ENCODE measurements at places on chromosomes 16 and 17.

DNA sequence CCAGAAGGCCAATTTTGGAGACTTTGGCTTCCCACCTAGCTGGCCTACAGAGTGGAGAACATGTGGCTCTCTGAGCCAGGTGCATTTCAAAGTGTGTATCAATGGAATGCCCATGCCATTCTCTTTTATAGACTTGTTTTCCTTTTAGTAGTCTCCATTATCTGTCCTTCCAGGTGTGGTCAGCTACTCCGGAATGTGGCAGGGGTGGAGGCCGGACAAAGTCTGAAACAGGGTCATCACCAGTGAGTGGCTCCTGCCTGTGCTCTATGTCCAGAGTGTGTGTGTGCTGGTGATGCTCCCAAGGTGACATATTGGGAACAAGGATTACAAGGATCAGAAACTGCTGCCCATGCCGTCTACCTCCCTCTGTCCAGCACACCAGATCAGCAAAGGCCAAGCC is 3.8 kb upstream of the TMEM220 start:
- no peak for DNase-seq

DNA sequence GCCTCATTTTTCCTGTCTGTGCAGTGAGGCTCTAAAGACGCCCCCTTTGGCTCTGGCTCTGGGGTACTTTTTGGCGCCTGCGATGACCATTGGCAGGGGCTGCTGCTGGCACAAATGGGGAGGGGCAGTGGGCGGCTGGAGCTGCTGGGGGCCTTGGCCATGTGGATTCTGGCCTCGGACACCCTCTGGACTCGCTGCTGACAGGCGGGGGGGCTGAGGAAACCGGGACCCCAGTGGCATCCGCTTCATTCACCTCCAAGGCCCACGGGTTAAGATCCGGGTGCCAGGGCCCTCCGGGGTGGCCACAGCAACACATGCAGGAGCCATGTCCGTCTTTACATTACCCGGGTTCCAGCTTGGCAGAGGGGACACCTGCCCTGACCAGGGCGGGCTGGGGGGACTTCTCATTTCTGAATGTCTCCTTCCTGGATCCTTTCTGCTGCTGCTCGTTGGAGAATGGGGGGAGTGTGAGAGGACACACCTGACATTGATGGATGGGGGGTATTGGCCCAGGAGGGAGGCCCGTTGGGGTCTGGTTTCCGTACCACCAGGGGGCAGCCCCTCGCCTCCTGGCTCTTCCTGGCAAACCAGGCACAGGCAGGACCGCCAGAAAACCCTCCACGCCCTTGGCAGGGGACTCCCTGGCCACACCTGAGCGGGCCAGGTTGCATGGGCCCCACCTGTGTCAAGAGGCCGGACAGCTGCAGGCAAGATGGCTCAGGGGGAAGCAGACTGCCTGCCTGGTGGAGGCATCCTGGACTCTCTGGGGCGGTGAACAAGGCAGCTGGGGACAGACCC is 21.8 kb downstream of the GSE1 start:
- DNase-seq: no peak

GRCh38 chr17:32111141-32111771 is 31.0 kb upstream of the RHOT1 start:
- no peak for DNase-seq

GRCh38 chr16:16036359-16036792 is 87.0 kb downstream of the ABCC1 start:
- no peak for DNase-seq

DNA sequence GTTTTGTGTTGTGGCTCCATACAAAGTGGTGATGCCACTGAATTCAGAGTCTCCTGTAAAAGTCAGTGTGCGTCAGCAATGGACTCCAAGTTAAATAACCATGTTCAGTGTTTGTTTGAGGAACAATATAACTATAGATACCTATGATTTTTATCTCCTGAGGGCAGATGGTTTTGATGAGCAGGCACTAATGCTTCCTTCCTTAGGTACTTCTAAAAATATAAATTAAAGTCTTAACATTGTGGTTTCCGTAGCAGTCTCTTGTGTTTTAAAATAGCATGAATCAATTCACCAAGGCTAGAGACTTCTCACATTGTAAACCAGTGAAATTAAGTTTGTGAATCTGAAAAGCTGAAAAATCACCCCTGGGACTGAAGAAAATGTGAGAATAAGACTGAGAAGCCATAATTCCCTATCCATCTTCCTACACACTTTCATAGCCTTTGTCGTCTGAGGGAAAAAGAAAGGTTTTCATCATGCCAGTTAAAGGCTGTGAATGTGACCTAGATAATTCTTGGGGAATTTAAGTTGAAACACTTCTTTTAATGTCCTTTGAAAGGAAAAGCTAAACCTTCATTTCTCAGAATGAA is 1502.9 kb downstream of the CDH11 start:
- no peak for DNase-seq

GRCh38 chr16:6611535-6611934 is 721.1 kb upstream of the RBFOX1 start:
- no peak for DNase-seq

DNA sequence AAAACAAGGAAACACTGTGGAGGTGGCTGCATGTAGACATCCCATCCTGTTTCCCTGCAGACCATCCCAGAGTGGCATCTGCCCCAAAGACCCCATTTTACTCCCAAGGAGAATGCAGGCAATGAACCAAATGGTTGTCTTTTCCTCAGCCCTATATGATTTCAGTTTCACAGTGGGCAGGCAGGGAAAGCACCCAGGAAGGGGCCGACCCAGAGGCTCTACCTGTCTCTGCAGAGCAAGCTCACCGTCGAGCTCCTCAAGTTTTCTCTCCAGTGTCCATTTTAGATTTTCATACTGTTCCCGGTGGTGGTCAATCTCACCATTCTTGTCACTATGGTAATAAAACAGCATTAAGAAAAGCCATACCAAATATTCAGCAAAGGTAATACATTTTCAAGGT is 14.6 kb downstream of the CCDC57 start:
- DNase-seq: no peak

GRCh38 chr16:19434584-19434983 is 16.9 kb downstream of the TMC5 start:
- no peak for DNase-seq

GRCh38 chr17:63685041-63685440 is 14.9 kb downstream of the LIMD2 start:
- no peak for DNase-seq

- DNase-seq: peak; percentile 74
Observed at GRCh38 chr17:47802341-47803022, 19.1 kb downstream of the OSBPL7 start.

DNA sequence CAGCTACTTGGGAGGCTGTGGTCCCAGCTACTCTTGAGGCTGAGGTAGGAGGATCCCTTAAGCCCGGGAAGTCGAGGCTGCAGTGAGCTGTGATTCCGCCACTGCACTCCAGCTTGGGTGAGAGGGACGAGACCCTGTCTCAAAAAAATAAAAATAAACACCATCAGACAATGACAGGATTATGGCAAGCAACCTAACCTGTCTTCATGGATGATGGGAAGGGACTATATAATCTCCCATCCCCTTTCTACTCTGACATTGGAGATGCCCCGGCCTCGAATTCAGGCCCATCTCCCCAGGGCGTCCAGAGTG is 893 bp downstream of the TRIM25 start:
- DNase-seq: no peak

DNA sequence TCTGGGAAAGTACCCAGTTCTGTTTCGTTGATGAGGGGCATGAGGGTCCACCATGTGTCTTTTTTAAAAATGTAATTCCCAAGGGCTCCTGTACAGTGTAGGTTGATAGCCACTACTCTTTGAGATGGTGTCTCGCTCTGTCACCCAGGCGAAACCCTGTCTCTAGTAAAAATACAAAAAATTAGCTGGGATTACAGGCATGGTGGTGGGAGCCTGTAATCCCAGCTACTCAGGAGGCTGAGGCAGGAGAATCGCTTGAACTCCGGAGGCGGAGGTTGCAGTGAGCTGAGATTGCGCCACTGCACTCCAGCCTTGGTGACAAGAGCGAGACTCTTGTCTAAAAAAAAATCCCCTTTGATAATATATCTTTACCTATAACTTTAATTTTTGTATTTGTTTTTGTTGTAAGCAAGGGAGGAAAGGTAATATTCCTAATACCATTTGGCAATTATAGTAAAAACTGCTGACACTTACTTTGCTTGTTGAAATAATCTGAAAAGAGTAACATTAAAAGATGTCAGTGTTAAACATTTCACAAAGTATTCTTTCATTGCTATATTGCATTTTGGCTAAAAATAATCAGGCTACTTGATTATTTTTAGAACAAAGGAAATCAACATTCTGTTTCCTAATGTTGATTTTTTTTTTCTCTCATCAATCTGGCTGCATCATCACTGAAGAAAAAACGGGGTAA is 11.8 kb downstream of the KPNA2 start:
- DNase-seq: no peak

DNA sequence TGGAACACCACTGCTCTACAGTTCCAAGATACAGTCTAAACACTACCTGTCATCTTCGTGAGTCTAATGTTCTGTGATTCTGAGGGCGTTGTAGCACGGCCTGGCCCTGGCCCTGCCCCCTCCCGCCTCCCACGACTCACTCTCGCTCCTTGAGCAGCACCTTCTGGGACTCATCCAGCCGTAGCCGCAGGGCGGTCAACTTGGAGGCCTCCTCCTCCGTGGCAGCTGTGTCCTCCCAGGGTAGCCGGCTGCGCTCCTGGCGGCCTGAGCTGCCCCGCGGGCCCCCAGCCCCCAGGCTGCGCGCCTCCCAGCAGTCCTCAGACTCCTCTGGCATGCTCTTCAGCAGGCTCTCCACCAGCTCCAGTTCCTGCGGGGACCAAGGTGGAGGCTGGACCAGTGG is 10.6 kb downstream of the CCDC102A start:
- DNase-seq: no peak

DNA sequence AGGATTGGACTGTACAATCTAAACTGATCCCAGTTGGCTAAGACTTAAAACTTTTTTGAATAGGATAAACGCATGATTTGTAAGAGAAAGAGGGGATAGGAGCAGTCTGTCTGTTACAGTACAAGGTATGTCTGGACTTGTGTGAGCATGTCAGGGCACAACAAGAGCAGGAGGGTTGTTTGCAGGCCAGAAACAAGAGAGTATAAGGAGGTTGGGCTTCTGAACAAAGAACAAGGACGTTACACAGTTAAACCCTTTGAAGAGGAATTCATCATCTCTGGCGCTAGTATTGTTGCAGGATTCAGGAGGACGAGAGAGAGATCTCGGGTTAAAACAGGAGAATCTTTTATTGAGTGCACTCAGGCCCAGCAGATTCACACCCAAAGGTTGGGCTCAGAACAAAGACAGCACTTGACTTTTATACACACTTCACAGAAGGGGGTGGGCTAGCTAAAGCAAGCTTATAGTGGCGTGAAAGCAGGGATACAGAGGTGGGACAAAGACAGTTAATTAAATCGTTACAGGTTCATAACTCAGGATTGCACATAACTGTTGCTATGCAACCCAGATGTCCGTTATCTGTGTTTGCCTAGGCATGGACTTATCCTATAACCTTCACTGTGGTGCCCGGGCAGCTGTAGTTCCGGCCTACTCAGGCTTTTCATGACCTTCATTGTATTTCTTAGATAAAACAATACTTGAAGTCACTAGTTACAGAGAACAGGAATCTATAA is 34.3 kb downstream of the SEC14L1 start:
- no peak for DNase-seq

GRCh38 chr16:252366-253337 is 18.0 kb downstream of the FAM234A start:
- no peak for DNase-seq

DNA sequence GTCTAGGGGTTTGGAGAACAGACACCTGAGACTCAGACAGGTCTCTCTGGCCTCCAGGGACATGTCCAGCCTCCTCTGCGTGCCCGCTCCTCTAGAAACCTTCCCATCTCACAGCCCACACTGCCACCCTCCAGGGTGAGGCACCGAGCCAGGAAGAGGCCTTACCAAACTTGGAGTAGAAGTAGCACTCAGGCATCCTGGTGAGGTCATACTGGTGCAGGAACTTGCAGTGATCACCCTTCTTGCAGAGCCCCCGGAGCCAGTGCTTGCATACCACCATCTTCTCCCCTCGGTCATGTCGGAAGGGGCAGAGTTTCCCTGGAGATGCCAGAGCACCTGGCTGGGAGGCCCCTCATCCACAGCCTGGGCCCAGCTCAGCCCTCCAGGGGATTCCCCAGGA is 4.2 kb downstream of the CPSF4L start:
- no peak for DNase-seq

DNA sequence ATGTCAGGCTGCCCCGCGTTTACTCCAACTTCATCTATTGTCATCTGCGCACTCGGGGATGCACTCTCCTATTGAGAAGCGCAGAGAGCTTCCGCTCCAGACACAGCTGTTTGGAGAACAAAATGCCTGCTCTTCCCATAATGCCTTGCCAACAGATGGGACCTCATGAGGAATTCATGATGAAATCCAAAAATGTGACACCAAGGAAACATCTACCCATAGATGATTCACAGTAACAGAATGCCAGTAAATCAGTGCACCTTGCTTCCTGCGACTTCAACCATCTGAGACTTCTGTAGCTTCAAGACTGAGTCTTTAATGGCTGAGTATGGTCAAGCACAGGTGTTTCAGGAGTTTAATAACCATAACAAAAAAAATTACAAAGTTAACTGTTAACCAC is 1144.9 kb upstream of the GOT2 start:
- DNase-seq: no peak

DNA sequence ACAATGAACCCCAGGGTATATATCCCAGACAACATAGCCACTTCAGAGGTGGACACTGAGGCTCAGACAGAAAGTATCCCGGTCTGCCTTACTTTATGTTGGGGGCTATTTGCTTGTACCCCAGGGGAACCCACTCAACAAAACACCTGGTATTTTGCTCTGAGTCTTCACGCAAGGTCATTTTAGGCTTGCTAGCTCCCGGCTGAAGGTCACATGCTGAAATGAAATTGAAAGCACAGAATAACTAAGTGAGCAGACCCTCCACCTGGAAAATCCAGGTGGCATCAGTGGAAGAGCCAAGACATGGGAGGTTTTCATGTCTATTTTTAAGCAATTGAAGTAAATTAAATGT is 4.1 kb upstream of the KDM8 start:
- no peak for DNase-seq

GRCh38 chr16:56990407-56991286 is 1.3 kb downstream of the NLRC5 start:
- no peak for DNase-seq

DNA sequence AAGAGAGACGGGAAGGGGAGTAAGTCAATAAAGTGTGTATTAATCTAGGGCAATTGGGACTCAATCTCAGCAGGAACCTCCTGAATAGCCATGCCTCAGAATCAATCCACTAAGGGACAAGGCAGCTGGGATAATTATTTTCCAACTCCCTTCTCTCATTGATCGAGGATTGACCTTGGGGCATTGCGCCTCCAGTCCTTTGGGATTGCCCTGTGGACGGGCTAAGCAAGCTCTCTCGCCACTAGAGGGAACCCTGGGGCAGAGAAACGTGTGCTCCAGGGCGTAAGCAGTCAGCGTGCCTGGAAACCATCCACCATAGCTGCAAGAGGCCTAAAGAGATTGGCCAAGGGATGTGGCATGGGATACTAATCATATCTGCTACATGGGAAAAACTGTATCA is 53.9 kb upstream of the ERCC4 start:
- peak; percentile 61 for DNase-seq

Measured in RWPE1 (cell line).